Sciatic nerve (tissue), 2 donors: ENCODE measurements at places on chromosomes 2 and 18.

GRCh38 chr2:235498946-235499812, 5.3 kb downstream of the AGAP1 start:
- no peak for DNase-seq

DNA sequence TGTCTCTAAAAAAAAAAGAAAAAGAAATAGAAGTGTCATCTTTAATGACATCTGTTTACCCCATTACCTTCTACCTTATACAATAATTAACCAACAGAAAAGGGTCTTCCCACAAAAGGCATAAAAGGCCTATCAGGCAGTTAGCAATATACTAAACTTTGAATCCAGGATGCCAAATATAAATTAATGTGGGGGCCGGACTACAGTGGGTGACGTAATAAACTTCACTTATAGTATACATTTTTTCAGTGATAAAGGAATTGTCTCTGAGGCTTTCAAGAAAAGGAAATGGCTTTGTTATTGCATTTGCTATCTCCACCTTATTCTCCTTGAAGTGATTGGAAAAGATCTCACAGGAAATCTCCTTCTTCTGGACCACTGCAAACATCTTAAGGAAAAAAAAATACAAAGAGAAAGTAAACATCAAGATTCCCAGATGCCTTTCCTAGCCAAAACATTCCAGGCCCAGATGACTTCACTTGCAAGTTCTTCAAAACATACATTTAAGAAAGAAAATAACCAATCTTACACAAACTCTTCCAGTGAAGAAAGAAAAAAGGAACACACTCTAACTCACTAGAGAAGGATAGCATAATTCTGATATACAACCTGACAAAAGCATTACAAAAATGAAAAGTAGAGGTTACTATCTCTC, 126.2 kb upstream of the CAB39 start:
- no peak for DNase-seq

DNA sequence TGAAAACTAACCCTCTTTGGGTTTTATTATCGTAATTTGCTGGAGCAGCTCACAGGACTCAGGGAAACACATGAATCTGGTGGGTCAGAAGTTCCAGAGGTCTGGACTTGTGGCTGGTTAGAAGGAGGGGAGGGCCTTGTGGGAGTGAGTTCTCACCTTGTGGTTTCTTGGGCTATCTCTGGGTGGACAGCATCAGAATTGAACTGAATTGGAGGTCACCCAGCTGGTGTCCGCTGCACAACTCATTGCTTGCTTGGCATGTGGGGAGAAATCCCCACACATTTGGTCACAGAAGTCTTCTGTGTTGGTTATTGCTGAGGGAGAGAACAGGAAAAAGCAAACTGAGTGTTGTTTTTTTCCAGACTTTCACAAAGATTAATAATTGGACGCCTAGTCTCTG, 27.5 kb downstream of the ZNF892 start:
- no peak for DNase-seq

DNA sequence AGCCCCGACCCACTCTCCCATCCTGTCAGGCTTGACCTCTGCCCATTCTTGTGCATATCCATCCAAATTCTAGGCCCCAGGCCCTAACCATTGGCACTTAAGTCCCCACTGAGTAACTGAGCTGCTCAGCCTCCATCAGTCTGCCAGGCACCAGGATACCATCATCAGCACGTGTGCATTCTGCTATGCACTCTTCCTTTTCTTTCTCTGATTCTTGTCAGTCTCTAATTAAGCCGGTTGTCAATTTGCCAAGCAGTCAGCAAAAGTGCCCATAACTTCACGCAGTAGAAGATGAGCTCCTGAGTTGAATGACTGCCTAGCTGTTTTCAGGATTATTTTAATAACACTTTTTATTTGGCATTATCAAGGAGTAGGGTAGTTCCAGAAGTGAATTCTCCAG, 107.2 kb downstream of the FEZ2 start:
- DNase-seq = no peak

DNA sequence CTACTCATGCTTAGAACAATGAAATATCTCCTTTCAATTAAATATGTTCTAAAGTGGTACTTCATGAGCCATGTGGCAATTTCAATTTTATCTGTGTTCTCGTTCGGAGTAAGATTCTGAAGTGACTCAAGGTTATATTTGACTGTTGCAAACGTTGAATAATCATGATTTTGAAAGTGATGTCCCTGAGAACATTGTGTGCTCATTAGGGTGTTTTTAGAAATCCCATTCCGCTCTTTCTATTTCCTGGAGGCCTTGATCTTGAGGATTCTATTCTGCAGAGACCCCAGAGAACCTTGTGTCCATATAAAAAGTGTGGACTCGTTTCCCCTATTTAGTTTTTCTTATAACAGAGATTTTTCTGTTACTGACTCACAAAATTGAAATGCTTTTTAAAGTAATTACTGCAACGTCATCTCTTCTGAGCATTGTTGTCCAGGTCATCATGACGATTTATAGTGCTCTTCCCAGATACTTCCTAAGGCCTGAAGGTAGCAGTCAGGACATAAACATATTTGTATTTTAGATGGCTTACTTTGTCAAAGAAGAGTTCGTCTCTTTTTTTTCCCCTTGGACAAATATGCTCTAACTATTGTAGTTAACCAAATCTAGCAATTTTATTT, 27.2 kb downstream of the IL1R2 start:
- no peak for DNase-seq

- peak; percentile 48 for DNase-seq
Measured at GRCh38 chr2:72104821-72105588, 42.7 kb downstream of the CYP26B1 start.

GRCh38 chr2:148253685-148254084, 232.8 kb downstream of the MBD5 start:
- DNase-seq = no peak

DNA sequence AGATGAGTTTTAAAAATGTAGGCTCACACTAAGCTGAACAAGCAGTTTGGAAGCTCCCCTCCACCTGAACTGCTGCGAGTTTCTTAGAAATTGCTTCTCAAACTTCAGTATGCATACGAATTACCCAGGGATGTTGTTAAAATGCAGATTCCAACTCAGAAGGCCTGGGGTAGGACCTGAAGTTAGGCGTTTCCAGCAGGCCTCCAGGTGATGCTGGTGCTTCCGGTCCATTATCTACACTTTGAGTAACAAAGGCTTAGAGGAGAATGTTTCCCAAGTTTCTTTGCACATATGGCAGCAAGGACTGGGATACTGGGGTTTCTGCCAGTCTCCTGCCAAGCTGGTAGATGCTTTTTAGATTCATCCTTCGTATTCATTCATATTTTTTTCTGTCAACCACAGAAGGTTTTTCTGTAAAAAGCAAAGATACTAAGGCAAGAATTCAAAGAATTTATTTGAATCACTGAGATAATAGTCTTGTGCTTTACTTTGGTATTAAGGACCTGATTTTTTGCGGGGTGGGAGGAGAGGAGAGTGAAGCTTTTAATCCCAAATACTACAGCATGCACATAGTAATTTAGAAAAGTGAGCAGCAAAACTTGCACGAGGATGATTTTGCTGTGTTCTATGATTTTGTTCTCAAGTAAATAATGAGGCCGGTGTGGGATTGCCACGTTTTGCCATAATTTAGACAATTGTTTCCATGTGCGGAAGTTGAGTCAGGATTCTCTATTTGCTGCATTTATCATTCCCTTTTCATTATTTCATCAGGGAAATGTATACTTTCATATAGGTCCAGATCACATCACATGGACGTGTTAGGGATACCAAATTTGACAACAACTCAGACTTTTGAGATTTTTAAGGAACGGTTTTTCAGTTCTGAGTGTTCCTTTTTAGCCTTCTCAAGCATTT, 137.6 kb upstream of the SPATS2L start:
- DNase-seq = no peak

GRCh38 chr18:59699061-59699460, 1.8 kb upstream of the CCBE1 start:
- no peak for DNase-seq

- DNase-seq = no peak
Measured at GRCh38 chr2:240615396-240615795, 9.9 kb upstream of the GPR35 start.

GRCh38 chr2:217048730-217049129, 188.9 kb upstream of the TNP1 start:
- DNase-seq = no peak

- DNase-seq = no peak
Measured at GRCh38 chr2:123514613-123515207, 510.4 kb upstream of the CNTNAP5 start.

- DNase-seq = no peak
Measured at GRCh38 chr2:72770879-72771461, 54.9 kb downstream of the EXOC6B start.

GRCh38 chr18:48095726-48096125, 165.3 kb upstream of the SMAD2 start:
- no peak for DNase-seq

GRCh38 chr2:10759151-10759714, 37.8 kb downstream of the ATP6V1C2 start:
- no peak for DNase-seq

- DNase-seq = no peak
Measured at GRCh38 chr2:237451643-237452469, 35.2 kb upstream of the MLPH start.

- DNase-seq = no peak
Measured at GRCh38 chr2:121513597-121514333, 16.9 kb upstream of the RNU4ATAC start.

DNA sequence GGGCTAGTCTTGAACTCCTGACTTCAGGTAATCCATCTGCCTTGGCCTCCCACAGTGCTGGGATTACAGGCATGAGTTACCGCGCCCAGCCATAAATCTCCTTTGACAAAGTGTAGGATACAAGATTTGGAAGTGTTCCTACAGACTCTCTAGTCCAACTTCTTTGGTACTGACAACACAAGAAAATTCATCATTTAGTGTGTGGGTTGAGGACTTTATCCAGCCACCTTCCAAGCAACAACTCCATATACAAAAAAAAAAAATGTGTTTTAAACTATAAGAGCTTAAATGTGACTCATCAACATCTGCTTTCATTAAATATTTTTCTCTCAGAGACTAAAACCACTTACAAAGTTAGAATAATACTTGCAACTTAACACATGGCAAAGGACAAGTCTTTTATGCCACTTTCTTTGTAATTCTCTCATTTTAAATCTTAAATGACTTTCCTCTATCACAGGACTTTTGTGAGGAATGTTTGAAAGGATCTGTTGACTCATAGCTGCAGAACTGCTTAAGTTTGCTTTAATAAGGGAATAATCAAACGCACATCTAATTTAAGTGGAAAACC, 46.2 kb upstream of the ITGAV start:
- DNase-seq = no peak

DNA sequence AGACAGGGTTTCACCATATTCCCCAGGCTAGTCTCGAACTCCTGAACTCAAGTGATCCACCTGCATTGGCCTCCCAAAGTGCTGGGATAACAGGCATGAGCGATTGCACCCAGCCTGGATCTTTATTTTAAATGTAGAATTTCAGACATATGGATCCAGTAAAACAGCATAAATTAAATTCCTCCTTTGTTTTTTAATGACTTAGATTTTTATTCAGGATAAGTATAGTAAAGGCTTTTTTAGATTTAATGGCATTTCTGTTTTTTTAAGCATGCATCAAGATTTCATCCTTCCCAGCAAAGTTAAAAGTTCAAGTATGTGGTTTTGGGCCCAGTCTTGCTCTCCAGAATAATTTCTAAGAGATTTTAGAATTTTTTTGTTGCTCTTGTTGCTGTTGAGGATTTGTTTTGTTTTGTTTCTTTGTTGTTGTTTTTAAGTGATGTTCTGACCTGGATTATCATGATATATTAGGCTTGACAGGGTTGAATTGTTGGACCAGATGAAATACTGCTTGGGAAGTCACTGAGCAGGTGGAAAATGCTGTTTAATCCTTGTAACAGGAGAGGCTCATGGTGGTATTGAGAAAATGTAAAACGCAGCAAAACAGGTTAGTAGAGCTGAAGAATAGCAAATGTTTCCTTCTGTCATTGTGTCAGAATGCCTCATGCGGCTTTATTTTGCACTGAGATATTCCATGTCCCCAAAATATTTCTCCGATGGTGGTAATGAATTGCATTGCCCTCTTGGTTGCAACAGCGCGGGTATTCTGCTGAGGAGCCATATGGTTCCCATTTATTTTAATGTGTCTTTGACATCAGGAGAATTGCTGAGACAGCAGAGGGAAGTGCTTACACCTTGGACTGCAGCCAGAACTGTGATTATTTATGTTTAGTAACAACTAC, 147.9 kb downstream of the GALNT3 start:
- no peak for DNase-seq

DNA sequence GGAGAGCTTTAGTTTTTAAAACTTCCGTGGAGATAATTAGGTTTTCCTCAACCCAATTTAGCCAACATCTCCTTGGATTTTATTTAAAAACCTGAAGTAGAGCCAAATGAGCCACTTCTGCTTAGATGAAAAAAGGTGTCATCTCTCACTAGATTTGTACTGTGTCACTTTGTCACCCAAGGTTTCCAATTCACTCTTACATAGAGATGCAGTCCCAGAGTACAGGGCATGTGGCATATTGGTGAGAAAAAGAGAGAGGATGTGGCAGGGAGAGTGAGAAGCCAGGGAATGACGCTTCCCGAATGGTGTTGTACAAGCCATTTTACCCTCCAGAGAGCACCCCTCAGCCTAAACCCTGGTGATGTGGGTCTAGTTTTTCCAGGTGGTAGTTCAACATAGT, 44.4 kb upstream of the CTLA4 start:
- DNase-seq = no peak

GRCh38 chr2:96207073-96207773, 1.4 kb downstream of the STARD7 start:
- DNase-seq = no peak

GRCh38 chr2:2926009-2926857, 451.4 kb downstream of the EIPR1 start:
- DNase-seq = no peak

DNA sequence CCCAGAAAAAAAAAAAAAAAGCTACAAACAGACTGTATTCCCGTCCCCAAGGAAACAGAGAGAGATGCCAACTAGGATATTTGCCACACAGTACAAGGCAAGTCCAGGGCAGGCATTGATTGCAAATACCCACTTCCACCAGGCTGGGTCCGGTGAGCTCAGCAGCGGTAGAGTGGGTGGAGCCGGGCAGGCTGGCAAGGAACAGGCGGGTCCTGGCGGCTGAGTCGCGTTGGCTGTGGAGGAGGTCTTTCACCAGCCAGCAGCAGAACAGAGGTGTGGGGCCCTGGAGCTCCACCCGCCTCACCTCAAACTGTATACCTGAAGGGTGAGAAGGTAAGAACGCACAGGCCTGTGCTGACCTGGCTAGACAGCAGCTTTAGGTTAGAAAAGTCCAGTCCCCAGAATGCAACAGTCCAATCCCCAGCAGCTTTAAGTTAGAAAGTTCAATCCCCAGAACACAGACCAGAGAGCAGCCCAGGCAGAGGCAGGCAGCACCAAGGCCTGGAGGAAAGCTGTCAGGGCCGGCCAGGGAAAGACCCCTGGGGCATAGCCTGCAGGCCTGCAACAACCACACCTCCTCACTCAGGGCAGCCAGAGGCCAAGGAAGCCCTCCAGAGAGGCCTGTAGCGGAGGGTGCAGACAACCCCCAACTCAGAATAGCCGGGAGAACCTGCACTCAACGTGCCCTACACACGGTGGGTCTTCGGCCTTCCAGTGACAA, 21.9 kb upstream of the MTERF4 start:
- DNase-seq = peak; percentile 56

DNA sequence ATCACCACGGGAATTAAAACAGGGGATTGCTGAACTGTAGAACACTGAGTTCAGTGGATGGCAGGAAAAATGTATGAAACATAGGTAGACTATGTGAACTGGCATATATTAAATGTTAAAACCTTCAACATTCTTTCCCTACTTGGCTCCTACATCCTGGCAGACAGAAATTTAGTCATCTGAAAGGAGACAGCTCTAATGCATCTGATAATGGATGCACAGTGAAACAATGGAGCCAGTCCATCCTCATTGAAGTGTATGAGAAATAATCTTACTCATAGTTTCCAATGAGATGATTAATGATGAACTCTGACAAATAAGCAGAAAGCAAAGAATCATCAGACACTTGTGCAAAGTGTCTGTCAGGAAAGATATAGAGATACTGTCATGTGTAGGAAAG, 1629.7 kb upstream of the TMEFF2 start:
- DNase-seq = no peak
